ENCODE measurements at places on chromosomes 7 and 10.

GRCh38 chr7:134276951-134277350 lies 39.8 kb downstream of the SLC35B4 start:
- no peak for DNase-seq

GRCh38 chr7:35747611-35748010 lies 52.7 kb upstream of the HERPUD2 start:
- DNase-seq = no peak

DNA sequence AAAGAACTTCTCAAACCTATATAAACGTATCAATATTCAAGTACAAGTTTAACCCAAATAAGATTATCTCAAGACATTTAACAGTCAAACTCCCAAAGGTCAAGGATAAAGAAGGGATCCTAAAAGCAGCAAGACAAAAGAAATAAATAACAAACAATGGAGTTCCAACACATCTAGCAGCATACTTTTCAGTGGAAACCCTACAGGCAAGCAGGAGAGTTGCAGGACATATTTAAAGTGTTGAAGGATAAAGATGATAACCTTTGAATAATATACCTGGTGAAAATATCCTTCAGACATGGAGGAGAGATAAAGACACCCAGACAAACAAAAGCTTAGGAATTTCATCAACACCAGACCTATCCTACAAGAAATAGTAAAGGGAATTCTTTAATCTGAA lies 82.8 kb downstream of the TES start:
- DNase-seq = no peak

DNA sequence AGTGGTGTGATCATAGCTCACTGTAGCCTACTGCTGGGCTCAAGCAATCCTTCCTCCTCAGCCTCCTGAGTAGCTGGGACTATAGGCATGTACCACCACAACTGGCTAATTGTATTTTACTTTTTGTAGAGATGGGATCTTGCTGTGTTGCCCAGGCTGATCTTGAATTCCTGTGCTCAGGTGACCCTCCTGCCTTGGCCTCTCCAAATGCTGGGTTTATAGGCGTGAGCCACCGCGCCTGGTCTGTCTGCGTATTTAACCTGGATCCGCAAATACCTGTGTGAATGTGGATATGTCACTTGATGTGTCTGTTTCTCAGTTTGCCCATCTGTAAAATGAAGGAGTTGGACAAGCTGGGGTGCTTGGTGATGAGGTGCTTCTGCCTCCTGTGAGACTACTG lies 123.9 kb downstream of the BAMBI start:
- DNase-seq = no peak

DNA sequence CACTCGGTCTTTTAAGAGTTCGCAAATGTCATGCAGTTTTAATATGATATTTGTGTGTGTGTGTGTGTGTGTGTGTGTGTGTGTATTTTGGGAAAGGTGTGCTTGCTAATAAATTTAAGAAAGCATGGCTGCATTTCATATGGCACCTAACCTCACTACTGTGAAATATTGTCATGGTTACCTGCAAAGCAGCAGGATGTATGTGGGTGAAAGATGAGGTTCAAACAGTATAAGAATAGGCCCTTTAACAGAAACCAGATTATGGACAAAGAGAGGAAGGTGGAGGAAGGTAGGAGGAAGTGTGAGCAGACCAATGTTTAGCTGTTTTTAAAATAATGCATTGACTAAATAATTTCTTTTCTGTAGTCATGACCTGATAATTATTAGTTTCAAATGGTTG lies 73.5 kb upstream of the CACNA2D1 start:
- DNase-seq = no peak

- no peak for DNase-seq
These were observed 41.2 kb upstream of the TNS3 start for GRCh38 chr7:47622946-47623640.

DNA sequence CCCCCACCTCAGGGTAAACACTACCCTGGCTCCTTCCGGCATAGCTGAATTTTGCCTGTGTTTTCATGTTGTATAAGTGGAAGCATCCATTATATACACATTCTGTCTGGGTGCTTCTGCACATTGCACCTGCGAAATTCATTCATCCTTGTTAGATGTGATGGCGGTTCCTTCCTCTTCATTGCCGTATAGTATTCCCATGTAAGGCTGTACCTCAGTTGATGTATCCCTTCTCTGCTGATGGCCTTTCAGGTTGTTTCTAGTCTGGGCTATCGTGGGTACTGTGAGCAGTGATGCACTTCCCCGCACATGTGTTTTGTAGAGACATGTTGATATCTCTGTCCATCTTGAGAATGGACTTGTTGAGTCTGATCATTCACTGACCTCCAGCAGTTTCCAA lies 28.9 kb downstream of the ELFN1 start:
- no peak for DNase-seq

- peak; percentile 15 for DNase-seq
These were observed 112.5 kb downstream of the MAD1L1 start for GRCh38 chr7:2120251-2120660.

DNA sequence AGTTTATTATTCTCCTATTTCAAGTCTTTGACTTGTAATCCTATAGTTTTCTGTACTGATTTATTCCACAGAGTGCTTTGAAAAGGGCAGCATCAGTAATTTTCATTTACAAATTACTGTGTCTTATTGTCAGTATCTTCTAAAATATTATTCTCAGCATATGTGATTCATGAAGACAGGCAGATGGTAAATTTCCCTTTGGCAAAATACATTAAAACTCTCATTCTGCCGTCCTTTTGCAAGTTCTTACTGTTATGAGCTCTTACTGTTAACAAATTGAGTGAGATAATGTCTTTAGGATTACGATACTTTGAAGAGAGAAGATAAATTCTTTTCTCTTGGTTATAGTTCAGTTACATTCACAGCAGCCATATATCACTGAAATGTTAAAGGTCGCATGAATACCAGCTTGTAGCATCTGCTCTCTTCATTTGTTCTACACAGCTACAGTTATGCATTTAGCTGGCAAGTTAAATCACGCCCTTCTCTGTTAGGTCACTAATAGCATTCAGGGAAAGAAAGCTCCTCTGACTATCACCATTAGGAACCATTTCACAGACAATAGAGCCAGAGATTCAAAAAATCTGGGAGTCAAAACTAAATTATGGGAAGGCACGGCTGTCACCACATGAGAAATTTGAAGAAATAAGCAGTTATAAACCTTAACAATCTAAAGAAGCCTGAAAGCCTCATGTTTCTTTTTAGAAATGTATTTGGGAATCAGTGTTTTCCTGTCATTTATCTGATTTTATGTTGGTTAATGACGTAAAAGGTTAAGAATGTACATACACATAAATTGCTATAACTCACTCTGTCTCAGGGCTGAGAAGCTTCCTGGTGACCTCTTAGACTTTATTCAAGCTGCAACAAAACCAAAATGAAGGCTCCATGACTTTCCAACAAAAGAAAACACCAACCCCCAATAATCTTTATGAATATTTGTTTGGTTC lies 109.6 kb upstream of the SP4 start:
- DNase-seq = no peak

DNA sequence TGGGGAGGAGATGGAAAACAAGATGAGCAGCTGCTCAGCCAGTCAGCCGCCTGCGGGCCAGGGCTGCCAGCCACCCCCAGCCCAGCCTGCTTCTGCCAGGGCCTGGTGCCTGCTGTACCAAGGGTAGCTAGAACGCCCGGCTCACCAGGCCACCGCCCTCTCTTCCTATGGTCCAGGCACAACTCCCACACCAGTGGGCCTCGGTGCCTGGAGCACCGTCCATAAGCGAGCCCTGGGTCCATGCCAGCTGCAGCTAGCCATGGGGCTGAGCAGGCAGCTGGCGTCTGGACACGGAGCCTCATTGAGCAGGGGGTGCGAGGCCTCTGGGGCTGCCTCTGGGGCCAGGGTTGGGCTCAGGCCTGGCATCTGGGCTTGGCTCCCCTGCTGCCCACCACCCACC lies 8.5 kb upstream of the RABGEF1 start:
- DNase-seq = no peak

DNA sequence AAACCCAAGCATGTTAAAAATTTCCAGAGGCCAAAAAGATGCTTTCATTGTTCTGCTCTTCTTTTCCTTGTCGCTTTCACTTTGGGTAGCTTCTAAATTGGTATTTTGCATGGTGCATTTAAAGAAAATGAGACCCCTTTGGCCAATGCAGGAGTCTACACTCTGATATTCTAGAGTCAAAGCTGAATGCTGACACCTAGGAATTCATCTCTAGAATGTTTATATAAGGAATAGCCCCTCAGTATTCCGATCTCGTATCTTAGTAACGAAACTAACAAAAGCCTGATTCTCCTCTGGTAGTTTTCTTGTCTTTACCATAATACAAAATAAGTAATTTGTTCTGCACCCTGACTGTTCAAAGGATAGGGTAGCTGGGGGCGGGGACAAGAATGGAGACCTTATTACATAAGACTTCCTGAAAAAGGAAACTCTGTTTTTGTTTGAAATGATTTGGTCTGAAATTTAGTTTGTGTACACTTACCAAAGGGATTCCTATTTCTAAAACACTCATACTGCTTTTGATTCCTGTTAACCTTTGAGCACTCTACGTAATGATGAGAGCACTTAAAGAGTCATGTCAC lies 17.1 kb downstream of the IKZF1 start:
- peak; percentile 46 for DNase-seq

- no peak for DNase-seq
These were observed 1.2 kb upstream of the ITGB1 start for GRCh38 chr10:32959006-32959920.

- peak; percentile 94 for DNase-seq
These were observed at the start of gene ZCWPW1 for GRCh38 chr7:100428199-100428966. Gene ZCWPW1 (minus strand): TSS chr7:100428703. CDS start chr7:100420649, 8,054 bp downstream.

GRCh38 chr7:98211221-98211675 lies at the start of gene BHLHA15:
Gene BHLHA15 (plus strand): TSS chr7:98211439. CDS start chr7:98212310, 871 bp downstream.
- DNase-seq = no peak

GRCh38 chr7:157411580-157411979 lies 74.8 kb downstream of the DNAJB6 start:
- DNase-seq = peak; percentile 20

GRCh38 chr10:96606216-96606615 lies 19.4 kb upstream of the TM9SF3 start:
- DNase-seq = no peak

GRCh38 chr7:32518534-32519140 lies 23.3 kb downstream of the AVL9 start:
- no peak for DNase-seq

All from effector CD4-positive, alpha-beta T cell (primary cell).